Stimulated activated CD4-positive, alpha-beta T cell treated with anti-CD3 and anti-CD28 coated beads, Interleukin-1b, Interleukin-23, amount 100 ng/mL, for 24 hours (primary cell): ENCODE measurements at places on chromosomes 5 and 9.

GRCh38 chr9:134689321-134690181 is 47.9 kb downstream of the COL5A1 start:
- no peak for DNase-seq

- DNase-seq, result no peak
These were observed 177.8 kb downstream of the TTLL11 start for GRCh38 chr9:121915304-121915625.

DNA sequence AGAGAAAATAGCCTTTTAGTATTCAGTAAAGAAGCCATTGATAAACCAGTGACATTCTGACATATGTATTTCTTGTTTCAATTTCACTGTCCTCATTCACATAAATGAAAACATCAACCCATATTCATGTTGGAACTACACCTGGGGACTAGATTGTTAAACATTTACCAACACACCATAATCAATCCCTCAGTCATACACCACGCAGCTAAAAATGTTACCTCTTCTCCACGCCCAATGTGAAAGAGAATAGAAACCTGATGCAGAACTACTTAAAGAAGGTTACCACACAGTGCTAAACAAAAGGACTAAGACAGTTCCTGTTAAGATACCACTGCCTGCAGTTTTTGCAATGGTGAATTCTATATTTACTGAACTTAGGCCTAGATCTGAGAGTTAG is 518.9 kb downstream of the PRELID2 start:
- DNase-seq, result no peak

DNA sequence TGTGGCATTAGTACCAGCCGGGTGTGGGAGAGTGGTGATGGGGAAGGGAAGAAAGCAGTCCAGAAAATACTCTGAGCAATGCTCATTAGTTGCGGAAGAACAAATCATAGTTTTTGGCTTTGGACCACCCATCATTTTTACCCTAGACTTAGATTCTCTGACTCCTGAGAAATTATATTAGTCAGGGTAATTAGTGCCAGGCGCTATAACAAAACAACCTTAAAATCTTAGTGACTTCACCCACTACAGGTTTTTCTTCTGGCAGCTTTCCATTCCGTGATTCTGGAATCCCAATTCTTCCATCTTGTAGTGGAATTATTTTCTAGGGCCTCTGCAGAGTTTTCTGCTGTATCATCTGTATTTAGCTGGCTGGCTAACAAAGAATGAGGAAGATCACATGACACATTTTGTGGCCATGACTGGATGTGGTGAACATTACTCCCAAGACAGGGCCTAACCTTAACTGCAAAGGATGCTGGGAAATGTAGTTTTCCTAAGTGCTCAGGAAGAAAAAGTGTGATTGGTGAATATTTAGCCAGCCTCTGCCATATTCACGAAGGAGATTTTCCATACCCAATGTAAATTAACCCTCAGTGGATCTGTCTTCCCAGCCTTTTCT is 373.0 kb upstream of the MEF2C start:
- DNase-seq, result no peak

GRCh38 chr9:34369636-34370035 is 7.1 kb downstream of the MYORG start:
- no peak for DNase-seq
